Left colon (tissue), 2 donors: ENCODE measurements at places on chromosomes 3 and 15. TPM values are rescaled to one million over a fixed set of nuclear protein-coding genes. Genes with fewer than 3 reads are reported as not detected.
A peak's percentile ranks its signal among the peaks of the same experiment; 100 is the strongest.

- no peak for DNase-seq
These were observed 124.3 kb upstream of the UMPS start for GRCh38 chr3:124605781-124606579.

DNA sequence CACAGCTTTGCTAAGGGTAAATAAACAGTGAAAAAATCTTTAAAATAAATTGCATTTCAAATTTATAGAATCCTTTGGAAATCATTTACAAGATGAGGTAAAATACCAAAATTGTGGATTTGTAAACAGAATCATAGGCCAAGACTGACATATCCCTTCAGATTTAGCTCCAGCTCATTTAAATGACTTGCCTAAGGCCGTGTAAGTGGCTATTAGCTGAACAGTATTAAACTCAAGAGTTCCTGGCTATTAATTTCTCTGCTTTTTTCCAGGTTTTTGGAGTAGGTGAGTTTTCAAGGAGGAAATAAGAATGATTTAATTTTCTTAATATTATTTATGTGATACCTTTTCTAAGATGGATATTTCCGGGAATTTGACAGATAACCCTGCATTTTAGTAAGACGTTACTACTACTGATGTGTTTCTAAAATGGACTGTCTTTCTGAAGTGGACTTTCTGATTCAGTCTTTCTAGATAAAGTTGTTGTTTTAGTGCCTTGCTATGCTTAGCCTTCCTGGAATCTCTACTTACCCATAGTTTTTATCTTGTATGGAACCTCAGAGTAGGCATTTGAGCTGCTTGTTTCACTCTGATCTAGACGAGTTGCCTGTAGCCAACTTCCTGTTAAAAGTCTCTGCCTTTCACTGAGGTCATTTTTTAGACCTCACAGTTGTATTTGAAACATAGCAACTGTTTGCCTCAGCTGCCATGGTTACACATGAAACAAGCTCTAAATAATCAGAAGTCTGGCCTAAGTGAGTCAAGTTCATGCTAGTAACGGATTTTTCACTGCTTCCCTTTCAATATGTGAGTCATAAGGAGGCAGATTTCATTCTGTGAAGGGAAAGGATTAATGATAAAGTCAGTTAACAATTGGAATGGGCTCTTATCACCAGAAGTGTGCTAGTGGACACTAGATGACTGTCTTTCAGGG, 127.0 kb downstream of the KLHL25 start:
- no peak for DNase-seq

DNA sequence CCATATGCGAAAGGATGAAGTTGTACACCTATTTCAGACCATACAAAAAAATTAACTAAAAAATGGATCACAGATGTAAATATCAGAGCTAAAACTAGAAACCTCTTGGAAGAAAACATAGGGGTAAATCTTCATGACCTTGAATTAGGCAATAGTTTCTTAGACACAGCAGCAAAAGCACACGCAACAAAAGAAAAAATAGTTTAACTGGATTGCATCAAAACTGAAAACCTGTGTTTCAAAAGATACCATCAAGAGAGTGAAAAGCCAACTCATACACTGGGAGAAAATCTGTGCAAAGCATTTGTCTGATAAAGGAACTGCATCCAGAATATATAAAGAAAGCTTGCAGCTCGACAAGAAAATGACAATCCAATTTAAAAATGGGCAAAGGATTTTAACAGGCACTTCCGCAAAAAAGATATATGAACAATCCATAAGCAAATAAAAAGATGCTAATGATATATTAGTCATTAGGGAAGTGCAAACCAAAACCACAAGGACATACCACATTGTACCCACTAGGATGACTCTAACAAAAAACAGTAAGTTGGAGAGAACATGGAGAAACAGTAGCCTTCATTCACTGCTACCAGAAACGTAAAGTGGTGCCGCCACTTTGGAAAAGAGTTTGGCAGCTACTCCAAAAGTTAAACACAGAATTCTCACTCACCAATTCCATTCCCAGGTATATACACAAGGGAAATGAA, 263.1 kb downstream of the ADAMTS17 start:
- DNase-seq = no peak

DNA sequence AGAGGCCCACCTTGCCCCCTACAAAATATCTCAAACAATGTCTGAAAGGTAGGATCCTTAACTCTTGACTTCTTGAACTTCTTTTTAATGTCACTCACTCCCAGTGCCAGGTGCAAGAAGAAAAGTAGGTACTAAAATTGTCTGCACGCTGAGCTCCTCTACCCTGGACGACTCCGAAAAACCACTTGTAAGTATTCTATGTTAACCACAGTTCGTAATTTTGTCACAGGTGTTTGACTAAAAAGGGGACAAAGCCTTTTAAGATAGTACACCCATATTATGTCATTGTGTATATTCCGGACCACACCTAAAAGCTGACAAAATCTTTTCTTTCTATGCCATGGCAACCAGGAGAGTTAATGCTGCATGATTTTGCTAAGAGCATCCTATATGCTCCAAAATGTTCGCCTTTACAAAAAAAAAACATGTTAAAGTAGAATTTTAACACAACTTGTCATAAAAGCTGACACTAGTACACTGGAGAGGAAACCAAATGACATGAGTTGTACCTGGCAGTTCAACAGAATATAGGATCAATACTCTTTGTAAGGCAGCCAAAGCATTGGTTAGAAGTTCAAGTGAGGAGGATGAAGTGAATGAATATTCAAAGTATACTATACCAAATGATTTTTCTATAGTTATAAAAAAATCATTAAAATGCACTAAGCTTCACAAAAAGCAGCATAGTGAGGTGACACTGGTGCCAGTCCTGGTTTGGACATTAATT, 210.5 kb downstream of the FOXP1 start:
- DNase-seq = no peak

RBPMS2 gene
- 15.4 TPM for total RNA-seq

GRCh38 chr15:85379403-85380131, 836 bp upstream of the AKAP13 start:
- DNase-seq = no peak

DNA sequence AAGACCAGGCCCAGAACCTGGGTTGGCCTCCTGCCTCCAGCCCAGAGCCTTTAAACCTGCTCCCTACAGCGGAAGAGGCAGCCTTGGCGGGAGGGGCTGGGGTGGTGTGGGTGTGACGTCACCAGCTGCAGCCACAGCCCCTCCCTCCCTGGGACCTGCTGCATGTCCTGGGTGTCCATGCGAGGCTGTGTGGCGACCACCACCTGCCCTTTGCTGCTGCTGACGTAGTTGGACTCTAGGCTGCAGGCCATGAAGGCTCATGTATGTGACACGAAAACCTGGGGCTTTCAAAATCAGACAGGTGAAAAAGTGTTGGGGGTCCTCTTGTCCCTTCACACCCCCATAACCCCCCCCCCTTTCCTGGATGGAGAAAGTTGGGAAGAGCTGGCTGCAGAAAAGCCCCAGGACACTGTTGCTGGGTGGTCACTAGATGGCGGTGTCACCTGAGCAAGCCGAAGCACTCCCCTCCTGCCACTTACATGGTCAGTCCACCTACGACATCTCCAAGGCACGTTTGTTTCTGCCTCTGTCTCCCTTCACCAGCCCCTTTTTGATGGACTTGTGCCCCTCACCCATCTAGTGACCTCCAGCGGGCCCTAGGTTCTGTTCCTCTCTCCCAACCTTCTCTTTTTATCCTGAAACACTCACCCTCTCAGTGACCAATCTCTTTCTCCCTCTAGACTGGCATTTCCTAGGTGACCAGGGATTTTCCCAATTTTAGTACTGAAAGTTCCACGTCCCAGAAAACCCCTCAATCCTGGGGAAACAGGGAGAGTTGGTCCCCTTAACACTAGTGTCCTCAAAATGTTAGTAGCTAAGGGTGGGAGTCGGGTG, 35.2 kb downstream of the SLC6A20 start:
- DNase-seq = no peak

GRCh38 chr3:45807681-45808540, 11.6 kb upstream of the SLC6A20 start:
- no peak for DNase-seq

MAN2A2 gene
- 63.7 TPM for total RNA-seq

DNA sequence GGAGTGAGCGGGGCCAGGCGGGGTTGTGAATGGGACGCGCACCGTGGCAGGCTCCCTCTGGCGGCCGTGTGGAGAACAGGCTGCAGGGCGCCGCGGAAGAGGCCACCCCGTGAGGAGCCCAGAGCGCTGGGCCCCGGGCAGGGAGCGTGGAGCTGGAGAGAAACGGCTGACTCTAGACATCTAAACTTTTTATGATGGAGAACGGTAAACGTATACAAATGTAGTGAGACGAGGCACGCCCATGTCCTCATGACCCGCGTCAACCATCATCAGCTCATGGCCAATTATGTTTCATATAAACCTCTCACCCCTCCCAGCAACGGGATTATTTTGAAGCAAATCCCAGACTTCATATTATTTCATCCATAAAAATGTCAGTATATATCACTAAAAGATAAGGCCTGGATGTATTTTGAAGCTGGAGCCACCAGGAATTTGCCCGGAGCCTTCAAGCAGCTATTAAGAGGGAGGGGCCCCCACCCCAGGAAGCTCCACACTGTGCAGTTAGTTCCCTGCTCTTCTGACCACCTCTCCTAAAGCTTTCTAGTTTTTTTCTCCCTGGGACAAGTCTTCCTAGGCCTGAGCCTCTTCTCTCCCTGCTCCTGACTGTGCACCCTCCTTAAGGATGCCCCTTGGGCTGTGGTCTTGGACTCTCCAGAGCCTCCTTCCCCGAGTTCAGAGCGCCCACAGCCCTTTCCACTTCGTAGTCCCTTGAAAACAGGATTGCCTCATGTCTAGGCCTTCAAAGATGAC, 149.5 kb downstream of the SMAD6 start:
- peak; percentile 76 for DNase-seq

- no peak for DNase-seq
These were observed 21.1 kb upstream of the MFSD1 start for GRCh38 chr3:158780766-158781165.

SLC6A1 gene
- total RNA-seq = 0.36 TPM

DNA sequence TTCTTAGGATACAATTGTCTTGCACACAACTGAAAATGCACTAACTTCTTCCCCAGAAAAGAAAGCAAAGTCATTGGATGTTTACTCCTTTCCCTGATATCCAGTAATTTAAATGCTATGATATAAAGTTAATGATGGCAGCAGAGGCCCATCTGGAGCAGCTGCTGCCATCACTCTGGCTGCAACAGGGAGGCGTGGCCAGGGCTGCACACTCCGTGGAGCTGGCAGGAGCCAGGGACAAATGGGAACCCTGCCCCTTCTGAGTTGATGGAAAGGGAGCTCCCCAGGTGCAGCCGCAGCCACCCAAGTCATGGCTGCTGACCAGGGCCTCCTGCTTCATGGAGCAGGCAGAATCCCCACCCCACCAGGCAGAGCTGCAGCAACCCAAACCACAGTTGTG, 72.6 kb upstream of the ALDH1A3 start:
- DNase-seq = no peak

- no peak for DNase-seq
These were observed 5.7 kb upstream of the HLTF start for GRCh38 chr3:149091983-149092382.
